ENCODE measurements at places on chromosomes 4 and X.

DNA sequence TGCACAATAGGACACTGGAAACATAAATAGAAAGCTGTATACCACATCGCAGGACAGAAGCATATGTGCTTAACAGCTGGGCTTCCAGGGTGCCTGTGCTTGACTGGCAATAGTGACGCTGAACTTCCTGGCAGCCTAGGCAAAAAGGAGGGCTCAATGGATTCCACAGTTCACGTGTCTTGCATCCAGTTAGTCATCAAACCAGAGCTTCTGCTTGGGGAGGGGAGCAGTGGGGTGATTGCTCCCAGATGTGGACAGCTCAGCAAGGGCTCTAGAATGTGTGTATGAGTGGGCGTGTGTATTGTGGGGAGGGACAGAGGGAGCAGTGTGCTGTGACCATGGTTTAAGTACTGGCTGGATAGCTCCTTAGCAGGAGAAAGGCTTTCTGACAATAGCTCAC lies 2.3 kb downstream of the PRRG3 start:
- DNase-seq = no peak

DNA sequence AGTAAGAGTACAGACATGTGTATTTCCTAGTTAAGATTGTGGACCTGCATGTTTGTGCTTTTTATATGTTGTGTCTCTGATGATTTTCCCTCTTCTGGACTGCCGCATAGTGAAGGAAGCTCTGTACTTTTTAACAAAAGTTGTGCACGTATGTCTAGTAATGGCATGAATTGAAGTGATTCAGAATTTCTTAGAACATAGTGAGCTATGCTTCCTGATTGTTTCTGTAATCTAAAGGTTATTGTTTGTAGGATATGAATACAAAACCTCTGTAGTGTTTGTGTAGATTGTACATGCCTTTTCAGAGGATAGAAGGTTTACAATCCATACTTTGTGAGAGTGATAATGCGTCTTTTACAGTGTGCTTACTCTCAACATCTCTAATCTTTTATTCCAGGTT lies 37.0 kb upstream of the NUDT6 start:
- no peak for DNase-seq

GRCh38 chr4:153084224-153084979 lies 119.8 kb upstream of the TRIM2 start:
- no peak for DNase-seq

GRCh38 chr4:54176202-54176601 lies 52.9 kb upstream of the PDGFRA start:
- no peak for DNase-seq

DNA sequence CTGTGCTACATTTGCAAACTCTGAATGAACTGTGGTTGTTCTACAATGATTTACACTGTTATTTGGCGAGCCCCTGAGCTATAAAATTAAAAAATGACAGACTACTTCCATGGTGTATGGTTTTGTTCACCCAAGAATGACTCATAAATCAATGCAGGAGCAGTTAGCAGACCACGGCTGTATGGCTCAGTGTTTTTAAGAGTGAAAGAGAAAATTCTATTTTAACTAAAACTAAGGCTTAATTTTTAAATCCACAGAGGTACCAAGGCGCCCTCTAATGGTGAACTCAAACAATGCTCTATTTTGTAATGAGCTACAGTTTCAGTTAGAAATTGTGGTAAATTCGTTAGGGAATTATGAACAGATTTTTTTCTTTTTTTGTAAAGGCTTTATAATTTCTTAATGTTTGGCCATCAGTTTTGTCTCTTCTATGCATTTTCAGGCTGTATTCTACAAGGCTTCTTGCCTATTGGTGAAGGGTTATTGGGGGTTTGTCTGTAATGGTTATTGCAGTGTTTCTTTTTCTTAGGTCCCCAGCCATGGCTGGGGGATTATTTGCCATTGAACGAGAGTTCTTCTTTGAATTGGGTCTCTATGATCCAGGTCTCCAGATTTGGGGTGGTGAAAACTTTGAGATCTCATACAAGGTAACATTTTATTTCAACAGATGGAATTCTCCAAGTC lies 32.5 kb downstream of the HMGB2 start:
- no peak for DNase-seq

- DNase-seq = no peak
Observed at GRCh38 chr4:62523256-62523655, 1323.1 kb downstream of the ADGRL3 start.

DNA sequence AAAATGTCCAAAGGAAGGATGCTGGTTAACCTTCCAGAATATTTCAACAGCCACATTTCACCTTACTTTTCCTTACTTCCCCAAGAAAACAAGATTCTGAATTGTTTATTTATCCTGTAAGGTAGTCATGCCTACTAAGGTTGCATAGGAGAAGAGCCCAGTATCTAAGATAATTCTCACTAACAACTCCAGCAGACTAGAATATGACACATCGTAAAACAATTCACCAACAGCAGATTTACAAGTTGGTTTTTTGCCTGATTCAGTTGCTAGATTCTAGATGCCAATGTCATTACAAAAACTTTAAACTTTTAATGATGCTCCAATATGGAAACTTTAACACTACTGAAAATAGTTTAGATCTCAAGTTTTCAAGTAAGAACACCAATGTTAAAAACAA lies 176.4 kb downstream of the IL13RA2 start:
- no peak for DNase-seq

GRCh38 chr4:7300711-7301095 lies 108.4 kb downstream of the SORCS2 start:
- no peak for DNase-seq

DNA sequence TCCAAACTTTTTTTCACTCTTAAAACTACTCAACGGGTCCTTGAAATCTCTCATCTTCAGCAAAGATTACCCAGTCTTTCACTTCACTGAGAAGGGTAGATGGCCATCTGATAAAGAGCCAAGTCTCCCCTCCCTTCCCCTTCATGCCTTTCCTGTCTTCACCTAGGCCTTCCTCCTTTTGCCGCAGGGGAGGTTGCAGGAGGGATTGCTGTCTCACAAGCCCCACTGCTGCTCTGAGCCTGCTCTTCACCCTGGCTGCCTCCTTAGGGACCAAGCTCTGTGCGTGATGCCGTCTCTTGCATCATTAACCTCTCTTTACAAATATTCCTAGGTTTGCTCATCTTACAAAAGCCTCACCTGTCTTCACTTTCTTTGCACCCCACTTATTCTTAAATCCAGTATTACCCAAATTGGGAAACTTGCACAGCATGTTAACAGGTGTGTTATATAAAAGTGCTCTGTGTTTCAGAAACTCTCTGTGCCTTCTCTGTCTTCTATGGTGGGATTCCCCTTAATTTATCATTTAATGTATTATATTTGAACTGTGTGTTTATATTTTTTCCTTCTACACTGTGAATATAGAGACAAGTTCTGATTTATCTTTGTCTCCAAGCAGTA lies 3.8 kb downstream of the ZFX start:
- DNase-seq = no peak

- no peak for DNase-seq
Observed at GRCh38 chr4:171629737-171630136, 183.5 kb upstream of the GALNTL6 start.

- DNase-seq = no peak
Observed at GRCh38 chr4:36172656-36173055, 71.7 kb downstream of the ARAP2 start.

GRCh38 chr4:111475001-111475400 lies 670.3 kb upstream of the FAM241A start:
- no peak for DNase-seq

GRCh38 chr4:186709517-186709916 lies 14.1 kb downstream of the FAT1 start:
- no peak for DNase-seq

GRCh38 chrX:125954236-125954635 lies 211.9 kb downstream of the DCAF12L2 start:
- DNase-seq = no peak

GRCh38 chr4:160184884-160185283 lies 1082.0 kb downstream of the RAPGEF2 start:
- no peak for DNase-seq

GRCh38 chr4:27218013-27218412 lies 357.4 kb downstream of the STIM2 start:
- DNase-seq = no peak

GRCh38 chr4:37936889-37937498 lies 23.2 kb upstream of the PTTG2 start:
- DNase-seq = no peak

DNA sequence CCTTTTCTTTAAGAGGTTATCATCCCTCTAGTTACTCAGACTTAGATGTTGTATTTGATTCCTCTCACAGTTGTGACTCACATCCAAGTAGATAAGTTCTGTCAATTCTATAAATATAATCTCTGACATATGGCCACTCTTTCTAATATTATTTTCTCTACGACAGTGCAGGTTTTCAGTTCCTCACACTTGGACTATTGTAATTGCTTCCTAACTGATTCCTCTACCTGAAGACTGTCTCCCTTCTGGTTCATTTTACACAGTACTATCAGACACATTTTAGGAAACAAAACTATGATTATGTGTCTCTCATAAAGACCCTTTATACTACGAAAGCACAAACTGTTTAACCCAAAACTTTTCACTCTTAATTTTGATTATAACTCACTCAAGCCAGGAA lies 31.3 kb upstream of the GNRHR start:
- DNase-seq = no peak

GRCh38 chrX:13090027-13090338 lies 45.6 kb upstream of the FAM9C start:
- no peak for DNase-seq

- no peak for DNase-seq
Observed at GRCh38 chr4:136810626-136811025, 721.7 kb downstream of the PCDH18 start.

DNA sequence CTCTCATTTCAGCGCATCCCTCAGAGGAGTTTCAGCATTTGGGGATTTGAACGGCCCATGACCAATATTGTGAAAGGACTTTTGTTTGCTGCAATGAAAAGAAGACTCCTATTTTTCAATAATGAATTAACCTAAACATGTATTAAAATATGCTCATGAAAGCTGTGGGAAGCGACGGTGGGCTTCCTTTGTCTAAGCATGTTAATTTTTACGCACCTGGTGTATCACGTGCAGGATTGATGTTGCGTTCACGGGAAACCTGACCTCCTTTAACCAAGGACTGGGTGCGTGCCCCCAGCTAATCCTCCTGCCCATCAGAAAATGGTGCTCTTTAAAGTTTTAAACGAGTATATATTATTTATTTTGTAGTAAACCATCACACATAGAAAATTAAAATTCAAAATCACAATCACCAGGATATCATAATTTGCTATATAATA lies 590 bp upstream of the CCDC110 start:
- DNase-seq = no peak

DNA sequence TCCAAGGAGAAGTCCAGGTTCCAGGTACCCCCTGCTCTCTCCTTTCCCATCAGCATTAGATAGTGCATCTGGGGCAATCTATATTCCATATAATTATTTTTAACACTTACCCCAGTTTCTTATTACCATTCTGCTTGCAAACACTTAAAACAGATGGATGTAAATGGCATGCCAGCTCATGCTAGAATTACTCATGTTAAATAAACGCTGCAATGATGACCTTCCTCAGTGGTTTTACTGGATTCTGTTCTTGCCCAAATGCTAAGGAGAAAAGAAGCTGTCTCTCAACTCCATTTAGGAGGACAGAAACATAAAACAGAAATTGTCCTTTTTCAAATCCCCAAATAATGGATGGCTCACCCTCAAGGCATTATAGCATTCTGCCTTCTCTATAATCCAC lies 161.1 kb downstream of the NLGN4X start:
- DNase-seq = no peak

DNA sequence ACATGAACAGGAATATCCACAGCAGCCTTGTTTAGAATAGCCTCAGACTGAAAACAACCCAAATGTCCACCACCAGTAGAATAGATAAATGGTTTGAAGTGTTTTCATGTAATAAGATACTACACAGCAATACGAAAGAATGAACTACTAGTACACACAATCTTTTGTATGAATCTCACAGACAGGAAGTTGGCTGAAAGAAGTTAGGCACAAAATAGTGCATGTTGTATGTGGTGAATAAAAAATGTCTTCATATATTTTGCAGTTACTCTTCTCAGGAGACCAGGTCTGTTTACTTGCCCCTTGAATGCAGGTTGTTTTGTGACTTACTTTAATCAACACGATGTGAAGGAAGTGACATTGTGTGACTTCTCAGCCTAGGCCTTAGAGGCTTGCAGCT lies 75.9 kb upstream of the LEF1 start:
- no peak for DNase-seq

GRCh38 chr4:8201321-8201781 lies 2.3 kb downstream of the SH3TC1 start:
- no peak for DNase-seq

DNA sequence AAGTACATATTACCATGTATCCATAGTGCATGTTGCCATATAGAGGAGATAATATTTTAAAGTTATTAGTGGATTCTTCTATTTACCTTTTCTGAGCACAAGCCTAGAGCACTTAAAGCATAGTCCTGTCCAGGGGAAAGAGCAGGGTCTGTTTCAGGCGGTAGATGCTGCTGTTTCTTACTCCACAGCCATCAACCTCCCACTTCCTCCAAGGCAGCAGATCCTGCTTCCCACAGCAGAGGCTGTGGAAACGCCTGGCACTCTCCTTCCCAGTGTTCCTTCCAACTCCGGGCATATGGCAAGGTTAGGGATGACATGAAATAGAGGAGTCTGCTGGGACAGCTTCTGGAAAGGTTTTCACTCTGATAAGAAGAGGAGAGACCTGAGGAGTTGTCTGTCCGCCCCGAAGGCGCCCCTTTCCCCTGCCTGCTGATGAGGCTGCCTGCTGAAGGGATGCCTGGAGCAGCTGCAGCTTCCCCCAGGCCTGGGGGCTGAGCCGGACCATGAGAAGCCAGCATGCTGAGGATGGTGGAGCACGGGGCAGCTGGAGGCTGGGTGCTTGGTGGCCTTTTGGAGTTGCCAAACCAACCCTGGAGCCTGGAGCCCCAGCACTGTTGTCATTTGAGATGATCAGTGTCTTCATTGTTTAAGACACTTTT lies 43.9 kb upstream of the SLC25A4 start:
- no peak for DNase-seq

- no peak for DNase-seq
Observed at GRCh38 chrX:122219226-122219625, 964.9 kb upstream of the GRIA3 start.

DNA sequence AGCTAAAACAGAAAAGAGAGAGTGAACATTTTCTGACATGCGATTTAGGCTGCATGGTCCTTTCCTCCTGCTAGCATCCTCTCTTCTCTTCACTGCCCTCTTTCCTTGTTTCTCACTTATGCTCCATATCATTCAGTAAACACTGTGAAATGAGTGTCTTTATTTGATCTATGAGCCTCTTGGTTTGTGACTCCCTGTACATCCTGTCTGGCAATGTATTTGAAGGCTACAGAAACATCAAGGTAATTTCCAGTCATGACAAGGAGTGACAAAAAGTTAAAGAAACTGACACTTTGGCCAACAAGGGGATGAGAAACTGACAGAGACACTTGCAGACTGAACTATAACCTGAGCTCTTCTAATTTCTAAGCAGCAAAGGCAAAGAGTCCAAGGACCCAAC lies 8.7 kb downstream of the FTHL17 start:
- no peak for DNase-seq

- DNase-seq = no peak
Observed at GRCh38 chr4:140645614-140646412, 77.1 kb upstream of the UCP1 start.

All from omental fat pad (tissue), 4 donors.